SJCRH30 (cell line): ENCODE measurements at places on chromosomes 13 and 19. TPM values are rescaled to one million over a fixed set of nuclear protein-coding genes. Genes with fewer than 3 reads are reported as not detected.

Gene NFIC
- 15.1 and 16.4 TPM in 2 replicates for total RNA-seq

Gene ARHGAP45
- 2.9 TPM in 2 replicates for total RNA-seq

DNA sequence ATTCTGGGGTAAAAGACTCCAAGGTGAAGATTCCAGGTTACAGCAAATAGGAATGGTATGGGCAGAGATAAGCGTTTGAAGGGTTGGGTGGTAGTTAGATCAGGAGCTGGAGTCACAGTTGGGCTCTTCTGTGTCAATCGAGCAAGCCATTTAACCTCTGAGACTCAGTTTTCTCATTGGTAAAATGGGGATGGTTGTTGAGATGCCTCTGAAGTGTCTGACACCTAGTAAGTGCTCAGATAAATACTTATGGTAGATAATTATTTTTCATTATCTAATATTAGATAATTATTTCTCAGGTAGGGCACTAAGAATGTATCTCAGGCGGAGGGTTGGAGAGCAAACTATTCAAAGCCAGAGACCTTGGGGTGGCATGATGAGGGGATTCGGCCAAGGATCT, 7.8 kb downstream of the LTBP4 start:
- no peaks in the 10 kb centered on the region for H3K27me3 ChIP-seq
- no peak overlapping the region for H3K27ac ChIP-seq
- DNase-seq: no peak
- no peaks in the 10 kb centered on the region for H3K36me3 ChIP-seq
- peaks cover 4% of the 10 kb centered on the region; the same call in 1 of the 2 replicates for H3K4me1 ChIP-seq

- H3K4me3 ChIP-seq: no peak overlapping the region
- peaks cover under 1% of the 10 kb centered on the region; the same call in 1 of the 2 replicates for H3K4me1 ChIP-seq
- DNase-seq: no peak
- no peak overlapping the region for H3K27ac ChIP-seq
Observed at GRCh38 chr19:51702825-51703574, 9.9 kb downstream of the SPACA6 start.

DNA sequence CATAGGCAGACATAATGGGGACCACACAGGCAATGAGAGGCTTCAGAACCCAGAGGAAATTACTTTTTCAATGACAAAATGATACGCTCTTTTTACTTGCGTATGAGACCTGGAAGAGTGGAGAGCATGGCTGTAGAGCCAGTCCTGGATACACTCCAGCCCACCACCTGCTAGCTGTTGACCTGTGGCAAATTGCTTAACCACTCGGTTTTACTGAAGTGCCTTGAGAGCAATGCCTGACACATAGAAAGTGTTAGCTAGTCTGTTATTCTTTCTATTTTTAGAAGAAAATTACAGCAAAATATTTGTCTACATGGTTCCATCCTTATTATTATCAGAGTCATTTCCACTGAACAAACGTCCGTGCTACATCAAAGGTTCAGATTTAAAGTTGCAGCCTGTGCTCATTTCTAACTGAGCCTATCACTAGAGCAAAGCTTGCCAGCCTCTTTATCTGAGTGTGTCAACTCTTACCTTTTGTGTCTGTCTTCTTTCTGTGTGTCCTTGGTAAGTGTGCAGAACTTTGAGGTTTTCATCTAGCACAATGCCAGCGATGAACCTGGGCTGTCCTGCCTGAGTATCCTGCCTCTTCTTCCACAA, 9.6 kb upstream of the GPR183 start:
- H3K27me3 ChIP-seq: no peaks in the 10 kb centered on the region
- no peaks in the 10 kb centered on the region; the same call in 1 of the 2 replicates for H3K36me3 ChIP-seq
- H3K27ac ChIP-seq: no peak overlapping the region

DNA sequence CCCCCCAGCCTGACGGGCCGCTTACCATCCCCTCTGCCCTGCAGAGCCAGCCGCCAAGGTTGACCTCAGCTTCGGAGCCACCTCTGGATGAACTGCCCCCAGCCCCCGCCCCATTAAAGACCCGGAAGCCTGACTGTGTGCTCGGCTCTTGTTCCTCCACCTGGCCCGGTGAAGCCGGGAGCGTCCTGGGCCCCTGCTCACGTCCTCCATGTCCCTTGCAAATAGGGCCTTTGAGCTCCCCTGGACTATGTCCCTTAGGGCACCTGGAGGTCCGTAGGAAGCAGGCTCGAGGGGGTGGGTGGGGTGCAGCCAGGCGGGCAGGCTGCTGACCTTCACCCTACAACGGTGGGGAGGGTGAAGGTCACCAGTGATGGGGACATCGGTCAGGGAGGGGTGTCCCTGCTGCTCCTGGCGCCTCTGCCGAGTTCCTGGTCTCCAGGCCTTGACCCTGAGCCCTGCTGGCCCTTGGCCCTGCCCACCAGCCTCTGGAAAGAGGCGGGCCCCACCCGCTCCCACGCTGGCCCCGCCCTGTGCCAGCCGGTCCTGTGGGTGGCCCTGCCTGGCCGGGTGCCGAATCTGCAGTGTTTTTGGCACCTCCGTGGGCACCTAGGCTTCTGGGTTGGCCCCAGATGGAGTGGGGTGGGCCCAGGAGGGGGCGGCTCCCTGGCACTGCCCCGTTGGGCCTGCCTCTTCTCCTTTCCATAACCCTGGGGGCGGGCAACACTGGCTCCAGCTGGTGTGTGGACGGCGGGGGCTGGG, 3.3 kb downstream of the ATP5F1D start:
- no peak for DNase-seq
- H3K36me3 ChIP-seq: peaks cover 2% of the 10 kb centered on the region; the same call in 1 of the 2 replicates
- no peaks in the 10 kb centered on the region for H3K27me3 ChIP-seq
- no peak overlapping the region for H3K27ac ChIP-seq

DNA sequence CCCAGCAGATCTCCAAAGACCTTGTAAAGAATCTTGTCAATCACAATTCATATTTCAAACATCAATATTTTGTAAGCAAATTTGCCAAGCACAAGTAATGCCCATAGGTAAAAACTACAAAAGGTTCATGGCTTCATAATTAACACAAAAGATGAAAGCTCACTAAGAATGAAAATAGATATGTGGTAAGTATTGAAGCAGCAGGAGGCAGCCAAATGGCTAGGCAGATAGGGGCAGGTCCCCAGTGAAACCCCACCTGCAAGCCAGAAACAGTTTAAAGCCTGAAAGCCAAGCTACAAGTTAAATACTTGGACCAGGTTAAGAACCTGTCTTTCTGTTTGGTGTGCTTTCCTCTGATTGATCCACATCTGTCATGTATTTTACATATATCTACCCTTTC, 942.6 kb upstream of the SPRY2 start:
- H3K27me3 ChIP-seq: no peaks in the 10 kb centered on the region
- DNase-seq: no peak
- H3K4me3 ChIP-seq: no peak overlapping the region
- H3K4me1 ChIP-seq: no peaks in the 10 kb centered on the region
- H3K36me3 ChIP-seq: no peaks in the 10 kb centered on the region
- H3K27ac ChIP-seq: no peak overlapping the region

DNA sequence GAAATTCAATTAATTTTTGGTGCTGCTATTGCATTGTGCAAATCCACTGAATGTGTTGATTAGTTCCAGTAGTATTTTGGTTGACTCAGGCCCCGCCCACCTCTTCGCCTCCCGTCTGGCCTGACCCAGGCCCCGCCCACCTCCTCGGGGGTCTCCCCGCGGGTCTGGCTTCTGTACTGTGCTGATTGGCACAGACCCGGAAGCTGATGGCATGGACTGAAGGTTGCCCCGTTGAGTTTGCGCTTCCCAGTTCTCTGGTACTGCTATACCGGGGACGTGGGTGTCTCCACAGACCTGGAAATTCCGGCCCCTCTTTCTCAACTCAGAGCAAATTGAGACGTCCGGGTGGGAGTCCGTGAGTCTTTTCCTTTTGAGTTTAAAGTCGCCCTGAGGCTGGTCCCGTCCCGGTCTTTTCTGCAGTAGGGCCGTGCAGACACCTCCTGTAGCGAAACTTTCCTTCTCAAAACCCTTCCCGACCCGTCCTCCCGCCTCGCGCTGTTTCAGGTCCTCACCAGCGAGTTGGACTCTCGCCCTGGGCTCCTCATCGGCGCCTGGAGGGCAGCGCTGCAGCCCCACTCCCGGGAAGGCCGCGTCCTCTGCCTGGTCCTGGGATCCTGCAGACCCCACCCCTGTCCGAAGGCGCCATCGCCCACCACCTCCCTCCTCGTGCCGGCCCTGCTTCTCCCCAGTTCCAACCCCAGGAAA, 14.8 kb downstream of the ZNF701 start:
- H3K4me1 ChIP-seq: no peaks in the 10 kb centered on the region
- no peaks in the 10 kb centered on the region for H3K27me3 ChIP-seq
- H3K27ac ChIP-seq: no peak overlapping the region
- H3K36me3 ChIP-seq: peaks cover 48% of the 10 kb centered on the region

GRCh38 chr13:98676239-98676638, 76.2 kb downstream of the SLC15A1 start:
- H3K27ac ChIP-seq: no peak overlapping the region
- H3K27me3 ChIP-seq: no peaks in the 10 kb centered on the region
- no peak overlapping the region for H3K4me3 ChIP-seq
- no peaks in the 10 kb centered on the region for H3K36me3 ChIP-seq
- no peaks in the 10 kb centered on the region for H3K4me1 ChIP-seq

GRCh38 chr13:94309997-94310855, 169.3 kb downstream of the DCT start:
- H3K4me1 ChIP-seq: 0 out of 2 replicates have a peak, but pooled peaks cover 3% of the 10 kb centered on the region
- no peak for DNase-seq
- no peaks in the 10 kb centered on the region for H3K27me3 ChIP-seq
- no peaks in the 10 kb centered on the region for H3K36me3 ChIP-seq

DNA sequence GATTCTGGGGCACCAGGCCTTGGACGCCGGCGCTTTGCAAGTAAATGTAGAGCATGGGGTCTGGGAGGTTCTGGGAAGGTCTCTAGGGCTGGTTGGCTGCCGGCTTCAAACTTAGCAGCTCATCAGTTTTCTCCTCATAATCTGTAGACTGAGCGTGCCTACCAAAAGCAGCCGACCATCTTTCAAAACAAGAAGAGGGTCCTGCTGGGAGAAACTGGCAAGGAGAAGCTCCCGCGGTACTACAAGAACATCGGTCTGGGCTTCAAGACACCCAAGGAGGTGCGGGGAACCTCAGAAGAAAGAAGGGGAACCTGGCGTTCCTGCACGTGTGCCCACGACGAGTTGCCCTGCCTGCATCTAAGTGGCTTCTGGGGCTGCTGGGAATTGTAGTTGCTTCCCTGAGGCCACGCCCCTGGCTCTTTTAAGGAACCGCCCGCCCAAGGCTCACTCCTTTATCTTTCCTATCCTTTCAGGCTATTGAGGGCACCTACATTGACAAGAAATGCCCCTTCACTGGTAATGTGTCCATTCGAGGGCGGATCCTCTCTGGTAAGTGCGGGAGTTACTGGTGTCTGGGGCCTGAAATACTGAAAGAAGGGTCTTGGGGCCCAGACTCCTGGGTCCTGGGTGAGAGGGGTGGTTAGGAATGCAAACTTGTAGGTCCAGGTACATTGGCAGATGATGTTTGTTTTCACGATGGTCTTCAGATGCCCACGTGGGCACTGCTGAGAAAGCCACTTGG, 984 bp downstream of the RPS11 start:
- H3K4me3 ChIP-seq: peak overlapping the region; percentile 81
- H3K36me3 ChIP-seq: peaks cover 36% of the 10 kb centered on the region
- H3K4me1 ChIP-seq: peaks cover 7% of the 10 kb centered on the region; the same call in 1 of the 2 replicates
- no peaks in the 10 kb centered on the region for H3K27me3 ChIP-seq
- no peak for DNase-seq
- H3K27ac ChIP-seq: peak overlapping the region; percentile 75; the same call in 1 of the 2 replicates

- H3K27ac ChIP-seq: peak overlapping the region; percentile 34
- DNase-seq: peak; percentile 75
- H3K4me3 ChIP-seq: no peak overlapping the region
- H3K27me3 ChIP-seq: no peaks in the 10 kb centered on the region
- H3K4me1 ChIP-seq: peaks cover 6% of the 10 kb centered on the region
- no peaks in the 10 kb centered on the region for H3K36me3 ChIP-seq
Observed at GRCh38 chr19:51525651-51526050, 5.8 kb downstream of the SIGLEC6 start.

DNA sequence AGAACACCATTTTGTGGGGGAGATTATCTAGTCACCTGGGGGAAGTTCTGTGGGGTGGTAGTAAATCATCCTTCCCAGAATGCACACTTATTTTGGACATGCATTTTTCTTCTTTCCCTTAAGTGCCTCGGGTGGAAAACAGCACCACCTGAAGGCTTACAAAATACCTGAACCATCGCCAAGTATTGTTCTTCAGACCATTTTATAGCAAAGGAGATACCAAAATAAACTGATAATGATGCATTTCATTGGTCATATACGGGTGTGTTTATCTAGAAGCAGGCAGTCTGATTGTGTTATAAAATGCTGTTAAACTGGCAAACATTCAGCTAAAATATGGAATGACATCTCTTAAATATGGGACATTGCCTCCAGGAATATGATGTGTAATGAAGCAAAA, 1034.7 kb downstream of the SLITRK1 start:
- no peak overlapping the region for H3K27ac ChIP-seq
- no peaks in the 10 kb centered on the region for H3K27me3 ChIP-seq
- no peaks in the 10 kb centered on the region for H3K36me3 ChIP-seq
- H3K4me3 ChIP-seq: no peak overlapping the region
- H3K4me1 ChIP-seq: no peaks in the 10 kb centered on the region

- no peak for DNase-seq
- H3K36me3 ChIP-seq: no peaks in the 10 kb centered on the region
- H3K27me3 ChIP-seq: no peaks in the 10 kb centered on the region
- H3K27ac ChIP-seq: no peak overlapping the region
- H3K4me1 ChIP-seq: no peaks in the 10 kb centered on the region
- H3K4me3 ChIP-seq: no peak overlapping the region
Observed at GRCh38 chr13:99797691-99798090, 173.9 kb downstream of the ZIC5 start.

DNA sequence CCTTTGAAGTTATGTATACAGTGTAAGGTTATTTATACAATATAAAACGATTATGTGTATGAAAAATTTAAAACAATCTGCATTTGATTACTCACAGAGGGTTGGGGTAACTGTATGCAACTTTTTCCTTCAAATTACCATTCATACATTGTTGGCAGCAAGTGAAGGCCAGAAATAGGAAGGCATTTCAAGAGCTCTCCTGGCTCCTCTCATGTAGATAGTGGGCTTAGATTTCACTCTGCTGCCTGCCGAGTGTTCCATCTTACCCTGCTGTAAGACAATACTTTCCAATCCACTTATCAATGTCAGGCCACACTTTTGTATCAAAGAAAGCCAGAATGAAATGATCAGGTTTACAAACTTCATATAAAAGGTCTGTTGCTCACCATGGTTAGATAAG, 245.2 kb downstream of the DNAJC15 start:
- no peak overlapping the region for H3K27ac ChIP-seq
- no peaks in the 10 kb centered on the region for H3K27me3 ChIP-seq
- peaks cover 3% of the 10 kb centered on the region for H3K36me3 ChIP-seq
- no peak overlapping the region for H3K4me3 ChIP-seq

GRCh38 chr13:39148513-39148961, 110.3 kb downstream of the NHLRC3 start:
- peak; percentile 53 for DNase-seq
- no peaks in the 10 kb centered on the region for H3K36me3 ChIP-seq
- no peaks in the 10 kb centered on the region for H3K27me3 ChIP-seq
- 0 out of 2 replicates have a peak overlapping the region, but pooled peaks have one; percentile 6 for H3K4me3 ChIP-seq
- H3K4me1 ChIP-seq: peaks cover 8% of the 10 kb centered on the region; the same call in 1 of the 2 replicates
